ENCODE measurements at places on chromosomes 12 and 14.

- DNase-seq = no peak
Observed at GRCh38 chr12:104385510-104385909, 71.2 kb upstream of the CHST11 start.

DNA sequence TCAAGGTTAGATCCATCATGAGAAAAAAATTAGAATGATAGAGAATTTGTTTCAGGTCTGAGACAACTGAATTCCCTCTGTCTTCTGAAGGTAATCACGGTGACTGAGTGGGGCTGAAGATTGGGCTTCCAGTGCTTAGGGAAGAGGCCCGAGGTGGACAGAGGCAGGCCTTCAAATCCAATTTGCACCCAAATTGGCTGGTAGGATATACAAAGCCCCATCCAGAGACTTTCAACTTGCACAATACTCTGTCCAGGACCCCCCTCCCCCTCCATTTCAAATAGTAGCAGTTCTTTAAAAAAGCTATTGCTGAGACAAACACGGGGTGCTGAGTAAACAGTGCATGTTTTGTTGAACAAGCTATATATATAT, 3.6 kb upstream of the FOXG1 start:
- DNase-seq = no peak

DNA sequence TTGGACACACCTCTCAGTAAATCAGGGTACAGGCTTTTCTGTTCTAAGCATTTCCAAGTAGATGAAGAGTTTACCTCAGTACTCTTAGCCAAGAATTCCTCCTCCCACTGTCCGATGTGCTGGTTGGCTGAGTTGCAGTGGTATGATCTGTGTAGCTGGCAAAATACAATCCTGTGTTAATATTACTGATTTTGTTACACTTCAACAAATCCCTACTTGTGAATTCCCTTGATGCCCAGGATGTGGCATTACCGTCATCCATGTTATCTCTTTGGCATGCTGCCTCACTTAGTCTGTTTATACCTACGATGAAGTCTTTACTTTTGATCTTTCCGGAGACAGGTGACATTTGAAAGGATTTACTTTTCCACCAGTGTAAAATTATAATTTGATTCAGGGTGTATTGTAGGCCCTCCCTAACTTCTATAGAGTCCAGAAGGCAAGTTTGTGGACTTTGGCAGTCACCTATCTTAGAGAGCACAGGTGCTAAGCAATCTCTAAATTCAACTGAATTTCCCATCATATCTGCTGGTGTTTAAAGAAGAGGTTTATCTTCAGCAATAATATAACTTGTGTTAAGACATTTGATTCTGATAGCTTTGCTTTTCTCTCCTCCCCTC, 10.1 kb downstream of the CCDC196 start:
- no peak for DNase-seq

- no peak for DNase-seq
Observed at GRCh38 chr12:70042675-70043074, 200.6 kb upstream of the CNOT2 start.

Data from GM13977 (cell line).